ENCODE measurements at places on chromosomes 2 and 18. TPM values are rescaled to one million over a fixed set of nuclear protein-coding genes. Genes with fewer than 3 reads are reported as not detected.

The LRATD1 gene
- 11.4 TPM for total RNA-seq

The CAMKMT gene
- total RNA-seq = 5.8 TPM

DNA sequence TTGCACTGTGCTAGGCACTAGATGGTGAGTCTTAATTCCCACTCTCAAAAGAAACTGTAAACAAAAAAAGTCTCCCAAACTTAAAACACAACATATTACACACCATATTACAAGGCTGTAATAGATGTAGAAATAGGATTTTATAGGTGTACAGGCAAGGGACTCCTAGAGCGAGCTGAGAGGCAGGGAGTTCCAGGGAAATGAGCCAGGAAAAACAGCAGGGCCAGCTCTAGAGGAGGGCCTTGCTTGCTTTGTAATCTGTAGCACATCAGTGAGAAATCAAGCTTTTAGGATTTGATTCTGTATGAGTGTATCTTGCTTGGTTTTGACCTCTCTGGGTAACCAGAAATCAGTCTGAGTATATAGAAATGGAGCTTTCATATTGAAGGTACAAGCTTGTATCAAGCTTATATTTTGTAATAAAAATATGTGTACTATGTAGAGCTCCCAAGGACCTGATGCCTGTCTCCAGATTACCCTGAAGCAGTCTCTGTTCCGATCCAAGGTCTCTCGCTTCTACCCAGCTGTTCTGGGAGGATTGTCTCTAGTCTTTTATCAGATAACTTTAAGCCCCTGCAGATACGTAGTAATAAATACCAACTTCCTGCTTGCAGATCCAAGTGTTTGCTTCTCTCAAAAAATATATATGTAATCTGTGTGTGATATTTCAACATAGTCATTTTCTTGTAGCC is 73.0 kb downstream of the MYO1B start:
- DNase-seq = no peak

- DNase-seq = no peak
Measured at GRCh38 chr2:200451511-200451910, 58.4 kb downstream of the KCTD18 start.

DNA sequence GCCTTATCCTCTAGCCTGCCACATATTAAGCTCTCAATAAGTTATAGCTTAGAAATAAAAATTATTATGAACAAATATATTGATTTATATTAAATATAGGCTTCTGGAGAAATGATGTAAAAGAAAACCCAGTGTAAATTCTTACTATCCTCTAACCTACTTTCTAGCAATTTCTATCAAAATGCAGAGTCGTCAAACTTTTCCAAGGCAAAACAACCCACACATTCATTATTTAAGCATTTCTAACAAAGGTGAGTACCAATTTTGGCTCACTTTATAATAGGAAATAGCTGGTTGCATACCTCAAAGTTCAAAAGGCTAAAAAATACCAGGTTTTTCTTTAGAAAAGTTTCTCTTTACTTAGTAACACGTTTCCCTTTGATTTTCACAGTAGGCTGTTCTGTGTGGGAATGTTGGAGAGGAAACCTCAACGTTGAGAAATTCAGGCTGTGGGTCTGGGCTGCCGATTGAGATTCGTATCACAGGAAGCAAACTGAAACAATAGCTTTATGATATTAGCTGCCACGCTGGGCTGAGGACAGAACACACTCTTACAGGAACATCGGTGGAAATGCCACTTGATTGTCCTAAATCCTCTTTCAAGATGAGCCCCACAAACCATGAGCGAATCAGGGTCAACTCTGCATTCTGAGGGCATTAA is 53.0 kb downstream of the EPAS1 start:
- DNase-seq = no peak

DNA sequence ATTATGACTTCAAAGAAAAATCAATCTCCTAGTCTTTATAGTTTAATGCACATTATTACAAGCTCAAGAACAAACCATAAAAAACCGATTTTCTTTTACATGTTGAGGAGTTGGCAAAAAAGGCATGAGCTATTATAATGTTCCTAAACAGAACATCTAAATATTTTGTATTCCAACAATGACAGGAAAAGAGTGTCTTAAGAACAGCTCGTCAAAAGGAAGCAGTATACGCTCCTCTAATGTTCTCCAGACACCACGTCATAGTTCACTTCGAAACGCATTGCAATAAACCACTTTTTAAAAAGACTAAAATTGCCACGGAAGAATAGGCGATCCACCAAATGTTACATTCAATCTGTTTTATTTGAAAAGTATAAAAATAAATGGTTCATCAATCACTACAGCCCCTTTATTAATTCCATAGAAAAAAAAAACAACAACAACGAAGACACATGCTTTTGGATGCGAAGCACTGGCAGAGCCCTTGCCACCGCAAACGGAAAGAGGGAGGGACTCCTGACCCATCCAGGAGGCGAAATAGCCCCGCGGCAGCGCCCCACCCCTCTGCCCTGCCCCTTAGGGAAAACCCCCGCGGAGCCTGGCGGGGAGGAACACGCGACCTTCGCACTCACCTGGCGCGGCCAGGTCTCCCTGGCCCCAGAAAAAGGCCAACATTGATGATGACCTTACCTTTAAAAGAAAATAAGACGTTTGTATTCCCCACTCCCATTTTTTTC is 45.8 kb downstream of the MBP start:
- no peak for DNase-seq

DNA sequence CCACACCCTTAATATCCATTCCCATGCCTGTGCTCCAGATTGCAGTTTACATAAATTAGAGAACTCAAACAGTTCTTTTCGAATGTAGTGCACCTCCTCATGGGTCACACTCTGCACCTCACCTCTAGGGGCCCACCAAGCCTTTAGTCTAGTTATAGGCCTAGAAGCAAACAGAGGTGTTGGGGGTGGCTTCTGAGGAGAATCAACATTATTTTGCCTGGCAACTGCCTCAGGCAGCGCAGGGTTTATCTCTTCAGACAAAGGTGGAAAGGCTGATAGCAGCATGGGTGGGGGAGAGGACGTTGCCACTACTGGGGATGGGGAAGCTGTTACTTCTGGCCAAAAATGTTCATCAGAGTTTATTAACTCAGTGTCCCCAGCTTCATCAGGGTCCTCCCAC is 5.0 kb upstream of the GYPC start:
- DNase-seq = no peak

Data from kidney epithelial cell (primary cell).